ENCODE measurements at places on chromosomes 16 and 17.

GRCh38 chr17:49738456-49739163, 25.3 kb downstream of the FAM117A start:
- DNase-seq, result no peak

DNA sequence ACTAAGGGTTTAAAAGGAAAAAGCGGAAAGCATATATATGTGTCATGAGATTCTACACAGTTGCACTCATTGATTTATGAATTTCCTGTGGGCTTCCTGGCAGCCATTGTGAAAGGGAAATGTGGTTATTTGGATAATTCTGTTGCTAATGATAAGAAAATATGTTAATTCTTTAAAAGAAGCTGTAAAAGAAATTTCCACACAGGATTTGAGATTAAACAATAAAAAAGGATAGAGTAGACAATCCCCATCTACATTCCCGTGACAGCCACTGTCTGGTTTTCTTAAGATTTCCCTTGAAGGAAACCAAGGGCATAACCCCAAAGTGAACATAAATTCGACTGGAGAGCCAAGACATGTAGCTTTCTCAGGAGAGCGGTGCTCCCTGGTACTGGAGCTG, 397.5 kb downstream of the CPPED1 start:
- DNase-seq, result no peak

DNA sequence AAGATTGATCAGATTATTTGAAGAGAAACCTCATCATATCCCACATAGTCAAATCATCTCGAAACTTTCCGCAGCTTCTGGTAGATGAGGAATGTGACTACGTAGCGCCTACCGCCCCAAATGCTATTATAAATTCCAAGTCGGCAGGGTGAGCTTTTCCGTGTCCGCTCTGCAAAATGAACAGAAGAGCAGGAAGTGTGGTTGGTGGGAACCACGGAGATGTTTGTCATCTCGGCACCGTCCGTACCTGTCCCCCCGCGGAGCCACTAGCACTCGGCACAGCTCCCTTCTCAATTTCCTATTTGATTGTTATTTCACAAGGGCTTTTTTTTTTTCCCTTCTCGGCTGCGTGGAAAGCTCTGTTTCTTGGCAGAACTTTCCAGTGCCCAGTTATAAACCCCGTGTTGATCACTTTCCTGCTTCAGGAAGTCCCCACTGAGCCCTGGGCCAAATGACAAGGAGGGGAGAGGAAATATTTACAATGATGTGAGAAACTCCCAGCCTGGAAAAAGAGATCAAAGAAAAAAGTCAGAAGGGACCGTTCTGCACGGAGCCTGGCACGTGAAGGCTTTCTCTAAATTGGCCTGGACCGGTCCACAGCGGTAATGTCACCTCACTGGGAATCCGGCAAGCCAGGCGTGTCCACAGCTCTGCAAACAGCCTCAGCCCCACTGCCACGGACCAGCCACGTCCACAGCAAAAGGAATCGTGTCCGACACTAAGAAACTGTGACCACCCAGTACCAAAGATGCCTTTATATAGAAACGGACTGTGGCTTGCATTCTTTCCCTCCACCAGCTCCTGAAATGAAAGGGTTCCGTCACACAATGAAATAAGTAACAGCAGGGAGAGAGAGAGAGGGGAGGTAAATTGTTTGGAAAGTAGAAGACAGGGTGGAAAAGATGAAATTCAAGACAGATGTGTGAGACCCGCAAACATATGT, 65.0 kb downstream of the MRM3 start:
- DNase-seq, result peak; percentile 44

DNA sequence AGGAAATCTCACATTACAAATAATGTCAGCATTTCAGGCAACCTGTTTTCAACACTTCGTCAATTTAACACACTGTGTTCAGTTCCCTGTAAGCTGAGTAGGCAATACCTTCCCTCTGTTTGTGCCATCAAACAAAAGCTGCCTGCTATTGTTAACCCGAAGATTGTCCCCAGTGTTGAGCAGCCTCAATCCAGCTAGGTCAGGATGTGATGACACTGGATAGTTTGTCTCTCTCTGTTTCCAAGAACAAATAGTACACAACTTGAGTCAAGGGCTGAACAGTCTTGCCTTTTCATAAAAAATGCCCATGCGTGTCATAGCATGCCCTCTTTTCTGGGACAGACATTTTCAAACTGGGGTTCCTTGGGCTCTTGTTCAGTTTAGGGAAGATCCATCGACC, 36.4 kb downstream of the HSD17B2 start:
- DNase-seq, result no peak

- DNase-seq, result peak; percentile 32
These were observed 68.1 kb downstream of the RTN4RL1 start for GRCh38 chr17:1957037-1957436.

GRCh38 chr16:3677994-3678393, 23.5 kb downstream of the DNASE1 start:
- DNase-seq, result no peak

DNA sequence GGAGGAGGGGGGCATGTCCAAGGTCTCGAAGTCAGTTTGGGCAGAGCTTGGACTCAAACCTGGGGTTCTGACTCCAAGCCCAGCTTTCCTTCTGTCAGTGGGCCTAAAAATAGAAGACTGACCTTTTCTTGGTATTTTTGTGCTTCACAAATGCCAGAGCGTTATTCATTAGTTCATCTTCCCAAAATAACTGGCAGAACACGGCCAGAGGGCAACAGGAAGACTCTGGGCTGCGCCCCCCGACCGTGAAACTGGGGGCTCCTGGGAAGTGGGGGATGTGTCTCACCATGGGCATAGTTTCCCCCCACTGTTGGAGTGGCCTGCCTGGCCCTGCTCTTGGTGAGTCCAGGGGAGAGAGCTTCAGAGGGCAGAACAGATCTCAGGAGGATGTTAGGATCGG, 94.0 kb downstream of the SOCS1 start:
- DNase-seq, result peak; percentile 27

- no peak for DNase-seq
These were observed 772.8 kb downstream of the CDH8 start for GRCh38 chr16:61263400-61263799.

DNA sequence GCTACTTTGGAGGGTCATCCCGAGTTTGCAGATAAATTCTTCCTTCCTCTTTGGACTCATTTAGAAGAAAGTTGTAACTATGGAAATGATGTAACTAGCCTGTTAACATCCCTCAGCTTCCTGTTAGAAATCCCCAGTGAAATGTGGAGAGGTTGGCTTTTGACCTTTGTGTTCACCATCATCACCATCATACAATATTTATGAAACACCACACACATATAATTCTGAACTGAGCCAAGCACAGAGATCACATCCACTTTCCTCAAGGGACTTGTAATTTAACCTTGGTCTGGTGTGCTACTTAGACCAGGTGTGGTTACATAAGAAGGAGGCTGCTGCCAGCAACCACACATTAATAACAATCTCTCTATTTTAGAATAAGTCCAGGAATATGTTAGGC, 2.5 kb downstream of the CAPNS2 start:
- no peak for DNase-seq

DNA sequence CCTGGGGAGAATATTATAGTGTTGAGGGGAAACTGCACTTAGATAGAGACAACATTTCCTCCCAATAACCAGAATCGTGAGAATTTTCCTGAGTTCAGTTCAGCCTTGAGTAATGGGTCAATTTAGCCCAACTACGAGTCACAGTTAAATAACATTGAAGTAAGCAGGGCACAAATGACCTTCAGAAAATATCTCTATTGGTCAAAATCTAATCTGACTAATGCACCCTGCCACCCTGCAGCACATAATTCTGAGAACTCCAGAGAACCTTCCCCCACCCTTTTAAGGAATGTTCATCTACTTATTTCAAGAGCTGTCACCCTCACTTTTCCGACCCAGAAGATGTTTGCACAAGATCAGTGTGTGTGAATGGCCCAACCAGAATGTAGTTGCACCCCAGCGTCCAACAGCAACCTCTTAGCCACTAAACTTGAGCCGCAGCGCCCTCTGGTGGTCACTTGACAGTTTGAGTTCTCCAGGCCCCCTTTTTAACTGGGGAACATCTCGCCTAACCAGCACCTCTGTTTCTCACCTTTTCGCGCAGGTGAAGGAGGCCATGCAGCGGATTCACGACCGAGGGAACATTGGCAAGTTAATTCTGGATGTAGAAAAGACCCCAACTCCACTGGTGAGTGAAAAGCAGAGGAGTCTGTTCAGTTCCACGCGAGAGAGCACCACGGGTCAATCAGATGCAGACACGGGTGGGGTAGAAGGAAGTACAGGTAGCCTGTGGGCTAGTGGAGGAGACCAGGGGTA, 50.9 kb upstream of the CLEC3A start:
- peak; percentile 53 for DNase-seq

DNA sequence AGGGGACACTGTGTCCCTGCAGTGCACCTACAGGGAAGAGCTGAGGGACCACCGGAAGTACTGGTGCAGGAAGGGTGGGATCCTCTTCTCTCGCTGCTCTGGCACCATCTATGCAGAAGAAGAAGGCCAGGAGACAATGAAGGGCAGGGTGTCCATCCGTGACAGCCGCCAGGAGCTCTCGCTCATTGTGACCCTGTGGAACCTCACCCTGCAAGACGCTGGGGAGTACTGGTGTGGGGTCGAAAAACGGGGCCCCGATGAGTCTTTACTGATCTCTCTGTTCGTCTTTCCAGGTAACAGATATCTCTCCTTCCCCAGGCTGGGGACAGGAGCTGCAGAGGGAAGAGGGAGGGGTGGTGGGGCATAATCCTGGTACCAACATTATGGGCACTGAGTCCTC, 1.6 kb downstream of the CD300LG start:
- no peak for DNase-seq

DNA sequence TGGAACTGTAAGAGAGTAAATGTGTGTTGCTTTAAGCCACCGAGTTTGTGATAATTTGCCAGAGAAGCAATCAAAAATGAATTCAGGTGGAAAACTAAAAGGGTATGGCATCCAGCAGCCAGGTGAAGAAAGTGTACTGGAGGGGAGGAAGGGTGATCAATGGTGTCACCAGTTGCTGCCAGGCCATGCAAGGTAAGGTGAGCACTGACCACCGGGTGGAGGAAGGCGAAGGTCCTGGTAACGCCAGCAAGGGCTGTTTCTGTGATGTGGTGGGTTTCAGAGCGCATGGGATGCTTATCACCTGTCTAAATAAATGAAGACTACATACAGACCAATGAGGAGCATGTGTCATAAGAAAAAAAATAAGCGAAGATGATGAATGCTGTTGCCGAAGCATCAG, 6.9 kb downstream of the FA2H start:
- DNase-seq, result no peak

DNA sequence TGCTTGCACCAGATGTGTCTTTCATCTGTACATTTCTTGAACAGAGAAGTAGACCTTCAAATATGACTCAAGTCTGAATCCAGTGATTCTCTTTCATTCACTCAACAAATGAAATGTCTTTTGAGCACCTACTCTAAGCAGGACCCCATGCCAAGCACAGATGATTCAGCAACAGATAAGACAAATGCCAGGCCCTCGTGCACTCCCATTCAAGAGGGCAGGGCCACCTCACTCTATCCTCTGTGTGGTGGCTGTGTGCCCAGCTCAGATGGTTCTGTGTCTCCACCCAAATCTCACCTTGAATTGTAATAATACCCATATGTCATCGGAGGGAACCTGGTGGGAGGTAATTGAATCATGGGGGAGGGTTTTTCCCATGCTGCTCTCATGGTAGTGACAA, 74.1 kb upstream of the NKD1 start:
- no peak for DNase-seq
